Posterior vena cava (tissue), 2 donors: ENCODE measurements at places on chromosomes 3 and 15.

- no peak for DNase-seq
These were observed 6.9 kb downstream of the ACAD11 start for GRCh38 chr3:132652640-132653270.

DNA sequence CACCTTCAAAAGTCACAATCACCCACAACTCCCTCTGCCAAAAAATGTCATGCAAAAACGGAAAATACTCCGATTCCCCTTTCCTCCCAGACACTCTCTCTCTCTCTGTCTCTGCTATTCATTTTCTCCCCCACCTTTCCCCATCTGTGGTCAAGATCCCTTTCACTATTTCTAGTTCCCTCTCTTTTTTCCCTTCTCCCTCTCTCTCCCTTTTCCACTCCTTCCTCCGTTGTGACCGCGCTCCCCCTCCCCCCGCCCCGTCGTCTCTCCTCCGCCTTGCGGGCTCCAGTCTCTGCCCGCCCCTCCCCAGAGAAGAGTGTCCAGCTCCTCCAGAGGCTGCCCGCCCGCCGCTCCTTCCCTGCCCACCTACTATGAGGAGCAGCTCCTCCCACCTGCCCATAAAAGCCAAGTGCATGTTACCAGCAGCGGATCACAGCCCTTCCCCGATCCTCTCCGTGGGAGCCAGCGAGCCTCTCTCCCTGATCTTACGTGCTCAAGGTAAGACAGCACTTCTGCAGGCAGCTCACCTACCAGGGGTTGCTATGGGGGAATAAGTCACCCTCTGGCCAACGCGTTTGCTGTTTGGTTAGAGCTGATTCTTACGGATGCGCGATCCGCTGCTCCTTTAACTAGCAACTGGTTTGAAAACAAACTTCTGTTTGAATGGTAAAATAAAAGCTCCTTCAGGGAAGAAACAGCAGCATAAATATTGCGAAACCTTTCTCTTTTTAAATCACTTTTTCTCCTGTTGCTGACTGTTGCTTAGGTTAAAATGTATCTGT lies at the start of gene COL8A1:
TSS of gene COL8A1 (plus strand) at position 428 of the 782 bp plus-strand sequence. CDS start 152,089 bp downstream, outside the sequence.
- peak; percentile 92 for DNase-seq

- DNase-seq = no peak
These were observed 53.7 kb downstream of the CGGBP1 start for GRCh38 chr3:88005066-88005465.

- DNase-seq = no peak
These were observed 722.0 kb upstream of the CFAP20DC start for GRCh38 chr3:59771768-59772181.
